ENCODE measurements at places on chromosomes 12 and 14.

- no peak overlapping the region for H3K4me3 ChIP-seq
- H3K27ac ChIP-seq = no peak overlapping the region
- H3K27me3 ChIP-seq = peaks cover 3% of the 10 kb centered on the region
Measured at GRCh38 chr12:40788276-40788675, 96.0 kb downstream of the CNTN1 start.

DNA sequence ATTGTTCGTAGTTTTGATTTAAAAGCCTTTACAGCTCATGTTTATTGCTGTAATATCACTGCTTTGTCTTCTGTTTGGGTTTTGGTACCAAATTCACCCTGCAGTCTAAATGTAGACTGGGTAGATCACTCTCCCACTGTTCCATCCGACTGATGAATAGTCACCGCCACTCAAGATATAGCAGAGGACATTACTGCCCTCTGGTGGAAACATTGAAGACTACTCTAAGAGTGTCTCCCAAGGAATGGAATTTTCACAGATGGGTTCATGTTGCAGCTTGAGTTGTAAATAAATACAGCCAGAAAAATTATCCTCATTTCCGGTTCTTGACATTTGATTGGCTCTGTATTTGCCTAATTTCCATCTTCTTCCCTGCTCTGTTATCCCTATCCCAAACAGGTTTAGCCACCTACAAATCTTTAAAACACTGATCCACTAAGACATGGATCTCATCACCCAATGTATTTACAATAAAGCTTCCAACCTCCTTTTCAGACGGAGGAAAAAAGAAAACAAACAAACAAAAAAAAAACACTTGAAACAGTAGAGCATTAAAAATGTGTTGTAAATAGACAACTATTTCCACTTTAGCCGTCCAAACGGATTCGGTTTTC lies 198.3 kb upstream of the CPNE8 start:
- DNase-seq = peak; percentile 27
- H3K27ac ChIP-seq = no peak overlapping the region
- no peaks in the 10 kb centered on the region for H3K27me3 ChIP-seq
- H3K4me3 ChIP-seq = no peak overlapping the region
- H3K36me3 ChIP-seq = no peaks in the 10 kb centered on the region

DNA sequence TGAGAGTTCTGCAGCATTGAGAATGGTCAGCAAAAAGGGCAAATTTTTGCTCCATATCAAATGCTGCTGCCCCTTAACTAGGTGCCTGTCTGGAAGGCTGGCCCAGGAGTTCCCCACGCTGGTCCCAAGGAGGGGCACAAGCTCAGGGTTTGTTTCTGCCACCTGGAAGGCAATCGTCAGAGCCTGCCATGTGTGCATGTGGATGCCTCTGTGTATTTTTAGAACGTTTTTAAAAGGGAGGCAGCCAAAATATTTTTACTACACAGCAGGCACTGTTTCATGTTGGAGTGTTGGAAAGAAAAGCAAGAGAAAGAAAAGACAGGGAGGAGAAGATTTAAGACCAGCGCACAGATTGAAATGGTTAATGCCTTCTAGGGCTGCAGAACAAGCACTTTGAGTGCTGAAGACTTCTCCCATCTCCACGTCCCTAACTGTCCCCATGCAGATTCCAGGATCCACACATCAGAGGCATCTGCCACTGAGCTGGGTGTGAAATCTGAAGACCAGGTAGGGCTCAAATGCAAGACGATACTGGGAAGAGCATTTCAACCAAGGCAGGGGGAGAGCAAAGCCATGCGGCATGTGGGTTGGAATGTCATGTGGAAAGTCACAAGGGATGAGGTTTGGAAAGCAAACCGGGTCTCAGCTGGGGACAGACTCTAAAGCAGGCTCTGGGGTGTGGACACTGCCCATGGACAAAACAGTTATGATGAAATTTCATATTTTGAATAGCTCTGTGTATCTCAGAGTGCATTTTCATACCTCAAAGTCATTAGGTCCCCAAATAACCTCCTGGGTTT lies 557.2 kb downstream of the BCL11B start:
- H3K36me3 ChIP-seq = no peaks in the 10 kb centered on the region
- no peaks in the 10 kb centered on the region for H3K27me3 ChIP-seq
- H3K4me3 ChIP-seq = no peak overlapping the region

GRCh38 chr12:56377989-56378316 lies 15.3 kb upstream of the APOF start:
- H3K4me3 ChIP-seq = no peak overlapping the region
- H3K27ac ChIP-seq = no peak overlapping the region
- no peak for DNase-seq
- no peaks in the 10 kb centered on the region for H3K27me3 ChIP-seq

- H3K27ac ChIP-seq = no peak overlapping the region
- DNase-seq = no peak
- no peaks in the 10 kb centered on the region for H3K4me1 ChIP-seq
- H3K27me3 ChIP-seq = no peaks in the 10 kb centered on the region
- H3K4me3 ChIP-seq = no peak overlapping the region
- no peaks in the 10 kb centered on the region for H3K36me3 ChIP-seq
Measured at GRCh38 chr12:100166232-100166631, 23.6 kb upstream of the BLTP3B start.
